ENCODE measurements at places on chromosomes 6 and 20.
A peak's percentile ranks its signal among the peaks of the same experiment; 100 is the strongest.

DNA sequence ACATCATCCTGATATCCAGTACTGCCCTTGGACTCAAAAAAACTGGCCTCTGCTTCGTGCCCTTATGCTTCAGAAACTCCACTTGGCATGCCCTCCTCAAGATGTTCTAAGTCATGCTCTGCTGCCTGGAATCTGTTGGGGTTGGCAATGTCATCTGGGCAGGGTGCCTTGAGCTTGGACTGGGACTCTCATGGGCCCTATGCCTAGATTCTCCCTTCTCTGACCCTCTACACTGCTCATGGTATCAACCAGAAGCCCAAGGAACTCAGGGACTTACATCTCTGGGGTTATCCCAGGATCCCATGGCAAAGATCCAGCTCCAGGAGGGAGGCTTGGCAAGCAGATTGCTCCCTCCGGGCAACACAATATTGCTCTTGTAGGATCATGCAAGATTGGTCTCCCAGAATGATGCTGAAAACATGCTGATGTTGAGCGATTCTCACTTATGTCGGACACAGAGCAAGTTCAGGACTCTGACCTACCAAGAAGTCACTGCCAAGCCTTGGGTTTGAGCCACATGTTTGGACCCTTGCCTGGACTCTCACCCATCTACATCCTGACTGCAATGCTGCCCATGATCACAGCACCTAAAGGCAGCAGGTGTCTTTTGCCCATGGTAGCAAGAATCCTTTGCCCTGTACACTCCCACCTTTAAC lies 88.8 kb downstream of the ADAT2 start:
- no peak for DNase-seq

DNA sequence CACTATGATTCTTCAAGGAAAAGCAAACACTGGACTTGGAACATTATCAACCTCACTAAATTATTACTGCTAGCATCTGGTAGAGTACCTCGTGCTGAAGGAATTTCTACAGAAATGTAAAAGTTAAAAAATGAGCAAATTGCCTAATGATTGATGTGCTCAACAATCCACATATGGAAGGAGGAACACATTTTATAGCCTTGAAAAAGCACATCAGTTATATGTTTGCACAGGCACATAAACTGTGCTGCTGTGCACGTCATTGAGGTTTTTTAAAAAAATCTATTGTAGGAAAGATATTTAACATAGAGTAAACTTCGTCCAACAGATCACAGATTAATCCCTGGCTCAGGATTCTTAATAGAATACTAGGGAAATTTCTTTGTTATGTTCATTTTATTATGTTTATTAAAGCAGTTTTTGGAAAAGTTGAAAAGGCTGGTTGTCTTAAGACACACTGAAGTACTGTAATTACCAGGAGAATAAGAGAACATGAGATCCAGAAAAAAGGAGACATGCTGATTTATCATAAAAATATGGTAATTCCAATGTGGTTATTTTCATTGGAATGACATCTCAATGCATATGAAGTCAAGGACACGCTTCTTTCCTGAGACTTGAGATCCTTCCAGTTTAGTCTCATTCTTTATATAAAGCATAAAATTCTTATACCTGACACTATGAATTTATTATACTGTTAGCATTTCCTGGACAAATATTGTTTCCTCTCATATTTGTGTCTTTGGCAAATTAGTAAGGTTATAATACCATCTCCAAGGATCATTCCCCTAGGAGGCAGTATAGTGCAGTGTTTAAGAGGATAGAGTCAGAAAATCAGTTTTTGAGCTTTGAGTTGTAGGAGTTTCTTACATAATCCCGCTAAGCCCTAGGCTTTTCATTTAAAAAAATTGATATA lies 511.1 kb downstream of the TENT5A start:
- peak; percentile 28 for DNase-seq

DNA sequence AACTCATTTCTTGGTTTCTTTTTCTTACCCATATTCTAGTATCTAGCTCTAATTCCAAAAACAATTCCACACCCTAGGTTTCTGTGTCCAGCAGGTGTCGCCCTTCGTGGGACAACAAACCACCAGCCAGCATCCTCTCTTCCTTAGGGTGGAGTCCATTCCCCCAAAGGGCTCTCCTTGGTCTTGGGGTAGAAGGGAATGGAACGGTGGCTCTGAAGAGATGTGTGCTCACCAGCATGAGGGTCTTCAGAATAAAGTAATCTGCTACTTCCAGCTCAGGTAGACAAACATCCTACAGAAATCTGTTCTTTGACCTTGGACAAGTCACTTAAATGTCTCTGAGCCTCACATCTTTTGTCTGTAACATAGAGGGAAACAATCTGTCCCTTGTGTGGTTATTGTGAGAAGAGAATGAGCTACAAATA lies 7.2 kb downstream of the HLA-DMB start:
- DNase-seq, result peak; percentile 82

- peak; percentile 57 for DNase-seq
These were observed 18.2 kb upstream of the MYB start for GRCh38 chr6:135162678-135163439.

- no peak for DNase-seq
These were observed 27.5 kb downstream of the TOX2 start for GRCh38 chr20:43942201-43942590.

GRCh38 chr6:40743690-40744446 lies 156.7 kb upstream of the LRFN2 start:
- no peak for DNase-seq

DNA sequence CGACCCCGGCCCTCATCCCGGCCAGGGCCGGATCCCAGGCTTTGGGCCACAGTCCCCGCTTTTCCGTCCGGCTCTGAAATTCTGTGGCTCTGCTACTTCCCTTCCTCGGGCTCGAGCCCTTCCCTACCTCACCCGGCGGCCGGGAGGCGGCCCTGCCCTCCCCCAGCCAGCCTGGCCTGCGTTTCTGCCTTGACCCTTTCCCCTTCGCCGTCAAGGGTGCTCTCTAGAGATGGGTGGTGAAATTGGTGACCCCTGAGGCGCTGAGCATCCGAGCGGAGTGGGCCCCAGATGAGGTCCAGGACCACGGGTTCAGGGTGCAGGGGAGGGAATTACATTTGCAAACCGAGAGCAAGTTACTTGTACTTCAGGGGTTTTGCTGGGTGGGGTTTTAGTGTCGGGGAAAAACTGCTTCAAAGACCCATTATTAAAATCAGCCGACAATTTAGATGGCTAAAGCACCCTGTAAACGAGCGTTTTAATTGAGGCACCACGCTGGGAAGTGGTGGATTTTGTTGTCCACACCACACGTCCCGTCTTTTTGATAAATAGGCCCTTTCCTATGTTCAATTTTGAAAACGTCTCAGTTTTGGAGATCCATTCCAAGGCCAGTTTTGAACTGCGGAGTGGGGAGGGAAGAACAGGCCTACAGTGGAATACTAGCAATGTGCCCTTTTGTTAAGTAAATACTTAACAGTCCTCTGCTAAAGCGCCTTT lies 9.9 kb downstream of the TFAP2A start:
- DNase-seq, result peak; percentile 63

- DNase-seq, result no peak
These were observed 77.8 kb downstream of the ARHGAP18 start for GRCh38 chr6:129632172-129632613.

- DNase-seq, result peak; percentile 90
These were observed 181.8 kb downstream of the SASH1 start for GRCh38 chr6:148524471-148524882.

- no peak for DNase-seq
These were observed 86.5 kb upstream of the RREB1 start for GRCh38 chr6:7021301-7021700.

- no peak for DNase-seq
These were observed 5.6 kb upstream of the VNN2 start for GRCh38 chr6:132763269-132763668.

- DNase-seq, result no peak
These were observed 500.8 kb downstream of the PRKN start for GRCh38 chr6:162226803-162227202.

DNA sequence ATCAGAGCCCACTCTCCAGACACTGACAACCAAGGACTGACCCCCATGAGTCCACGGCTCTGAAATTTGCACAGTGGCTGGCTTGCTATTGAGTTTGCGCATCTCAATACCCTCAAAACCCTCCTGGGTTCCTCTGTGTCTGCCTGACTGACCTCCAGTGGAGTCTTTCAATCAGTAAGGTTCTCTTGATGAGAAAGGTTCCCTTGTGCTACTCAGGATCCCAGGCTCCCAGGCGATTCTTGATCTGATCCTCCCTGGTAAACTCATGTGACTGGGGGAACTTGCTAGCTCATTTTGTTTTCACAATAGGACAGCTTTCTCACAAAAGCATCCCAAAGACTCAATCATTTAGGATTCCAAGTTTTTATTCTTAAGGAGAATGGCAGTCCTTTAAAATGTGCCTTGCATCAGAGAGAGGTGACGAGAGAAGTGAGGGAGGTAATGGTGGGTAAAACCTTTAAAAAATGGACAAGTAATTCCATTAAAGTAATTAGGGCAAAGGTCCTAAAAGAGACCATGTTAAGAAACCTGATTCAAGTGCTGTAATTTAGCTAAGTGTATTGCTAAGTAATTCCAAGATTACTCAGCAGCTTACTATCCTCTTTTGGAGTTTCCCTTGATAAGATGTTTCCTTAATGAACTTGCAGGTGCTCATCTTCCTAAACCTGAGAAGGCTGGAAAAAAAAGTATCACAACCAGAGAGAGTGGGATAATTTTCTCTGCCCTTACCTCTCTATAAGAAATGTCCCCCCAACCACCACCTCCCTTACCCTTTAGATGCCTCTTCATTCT lies 304.7 kb upstream of the SGK1 start:
- DNase-seq, result no peak

- no peak for DNase-seq
These were observed 5.1 kb upstream of the DEF6 start for GRCh38 chr6:35292494-35292893.

- no peak for DNase-seq
These were observed 15.7 kb upstream of the QKI start for GRCh38 chr6:163398815-163399214.

GRCh38 chr20:62143957-62144825 lies 622 bp downstream of the SS18L1 start:
- DNase-seq, result peak; percentile 83

DNA sequence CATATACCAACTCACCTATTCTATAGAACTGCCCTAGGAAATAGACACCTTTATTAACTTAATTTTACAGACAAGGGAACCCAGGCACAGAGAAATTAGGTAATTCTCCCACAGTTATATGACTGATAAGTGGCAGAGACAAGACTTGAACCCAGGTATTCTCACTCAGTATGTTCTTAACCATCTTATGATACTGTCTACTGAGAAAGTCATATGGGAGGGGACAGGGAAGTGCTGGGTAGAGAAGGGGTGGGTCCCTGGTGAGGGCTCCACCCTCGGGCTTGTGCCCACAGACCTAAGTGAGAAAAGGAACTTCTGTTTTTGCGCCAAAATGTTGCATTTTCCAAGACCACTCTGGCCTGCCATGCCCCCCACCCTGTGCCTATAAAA lies 123.5 kb downstream of the RNF144B start:
- no peak for DNase-seq

- no peak for DNase-seq
These were observed 334.1 kb upstream of the KCNQ5 start for GRCh38 chr6:72287801-72288200.

DNA sequence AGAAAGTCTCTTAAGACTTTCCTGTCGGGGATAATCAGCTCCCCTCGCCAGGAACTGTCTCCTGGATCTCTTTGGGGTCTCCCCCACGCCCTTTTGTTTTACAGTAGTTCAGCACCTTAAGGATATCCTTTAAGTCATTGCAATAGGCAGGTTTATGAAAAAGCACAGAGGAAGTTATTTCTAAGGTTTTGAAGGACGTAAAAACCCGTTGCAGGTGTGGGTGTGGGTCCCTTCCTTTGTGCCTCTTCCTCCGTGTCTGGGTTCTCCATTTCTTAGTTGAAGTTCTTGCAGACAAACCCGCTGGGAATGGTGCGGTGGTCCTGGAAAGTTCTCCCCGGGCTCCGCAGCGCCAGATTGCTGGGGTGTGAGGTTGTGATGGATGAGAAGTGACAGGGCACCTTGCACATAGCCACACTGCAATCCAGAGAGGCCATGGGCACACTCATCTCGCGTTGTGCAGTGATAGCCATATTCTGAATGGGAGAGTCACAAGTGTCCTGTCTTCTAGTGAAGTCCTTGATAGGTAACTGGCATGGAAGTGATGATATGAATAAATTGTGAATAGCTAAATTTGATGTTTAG lies 65.2 kb downstream of the GTF2H5 start:
- no peak for DNase-seq

DNA sequence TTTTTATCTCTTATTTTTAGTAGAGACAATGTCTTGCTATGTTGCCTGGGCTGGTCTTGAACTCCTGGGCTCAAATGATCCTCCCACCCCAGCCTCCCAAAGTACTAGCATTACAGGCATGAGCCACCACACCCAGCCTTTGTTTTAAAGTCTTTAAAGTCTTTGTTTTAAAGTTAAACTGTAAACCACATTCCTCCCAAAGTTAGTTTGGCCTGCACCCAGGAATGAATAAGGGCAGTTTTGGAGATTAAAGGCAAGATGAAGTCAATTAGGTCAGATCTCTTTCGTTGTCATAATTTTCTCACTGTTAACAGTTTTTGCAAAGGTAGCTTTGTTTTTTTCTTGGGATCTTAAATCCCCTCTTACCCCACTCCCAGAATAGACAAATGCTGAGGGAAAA lies 63.8 kb downstream of the UBR2 start:
- no peak for DNase-seq

DNA sequence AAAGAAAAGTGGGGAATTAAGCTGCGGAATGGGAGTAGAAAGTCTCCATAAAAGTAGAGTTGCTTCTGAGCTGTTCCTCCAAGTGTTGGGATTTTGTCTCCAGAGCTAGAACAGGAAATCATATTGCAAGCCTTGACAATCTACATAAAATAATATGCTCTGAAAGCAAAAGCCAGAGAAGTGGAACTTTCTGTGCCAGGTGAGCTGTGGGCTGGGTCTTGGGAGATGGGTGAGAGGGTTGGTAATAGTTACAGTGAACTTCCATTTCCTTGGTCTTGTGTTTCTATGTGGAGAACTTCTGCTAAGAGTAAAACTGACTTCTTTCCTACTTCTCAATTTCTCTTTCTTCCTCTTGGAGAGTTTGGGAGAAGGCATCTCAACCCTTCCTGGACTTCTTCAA lies 6.3 kb upstream of the HMGN4 start:
- no peak for DNase-seq

GRCh38 chr6:20575125-20575524 lies 40.9 kb downstream of the CDKAL1 start:
- no peak for DNase-seq

GRCh38 chr20:57475388-57476083 lies 49.4 kb downstream of the CTCFL start:
- no peak for DNase-seq

GRCh38 chr20:37885042-37885441 lies 17.9 kb upstream of the VSTM2L start:
- DNase-seq, result no peak

DNA sequence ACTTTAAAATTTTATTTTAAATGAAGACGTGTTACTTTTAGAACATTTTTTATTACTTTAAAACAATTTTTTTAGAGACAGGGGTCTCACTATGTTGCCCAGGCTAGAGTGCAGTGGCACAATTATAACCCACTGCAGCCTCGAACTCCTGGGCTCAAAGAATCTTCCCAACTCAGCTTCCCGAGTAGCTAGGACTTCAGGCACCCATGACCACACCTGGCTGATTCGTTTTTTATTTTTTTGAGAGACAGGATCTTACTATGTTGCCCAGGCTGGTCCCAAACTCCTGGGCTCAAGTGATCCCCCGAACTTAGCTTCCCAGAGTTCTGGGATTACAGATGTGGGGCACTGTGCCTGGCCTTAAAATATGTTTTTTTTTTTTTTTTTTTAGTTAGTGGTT lies 287.7 kb downstream of the GMDS start:
- DNase-seq, result no peak

Measured in ELR (cell line).